Right lung (tissue), 10 donors: ENCODE measurements at places on chromosomes 7 and 10. TPM values are rescaled to one million over a fixed set of nuclear protein-coding genes. Genes with fewer than 3 reads are reported as not detected.

GRCh38 chr7:21579341-21580072 lies 36.7 kb downstream of the DNAH11 start:
- DNase-seq, result no peak

DNA sequence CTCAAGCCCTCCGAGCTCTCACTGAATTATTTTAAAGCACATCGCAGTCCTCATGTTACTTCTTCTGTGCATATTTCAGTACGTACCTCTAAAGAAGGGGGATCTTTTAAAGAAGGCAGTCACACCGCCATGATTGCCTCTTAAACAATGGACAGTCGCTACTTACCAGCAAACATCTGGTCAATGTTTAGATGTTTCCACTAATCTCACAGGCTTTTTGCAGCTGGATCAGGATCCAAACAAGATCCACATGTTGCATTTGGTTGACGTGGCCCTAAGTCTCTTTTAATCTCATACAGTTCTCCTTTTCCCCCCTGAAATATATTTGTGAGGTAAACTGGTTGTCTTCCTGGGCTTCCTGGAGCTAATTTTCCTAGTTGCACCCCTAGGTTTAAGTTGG lies 50.0 kb downstream of the PRF1 start:
- DNase-seq, result no peak

TMEM26 gene
- polyA plus RNA-seq, result 6.5 TPM

DNA sequence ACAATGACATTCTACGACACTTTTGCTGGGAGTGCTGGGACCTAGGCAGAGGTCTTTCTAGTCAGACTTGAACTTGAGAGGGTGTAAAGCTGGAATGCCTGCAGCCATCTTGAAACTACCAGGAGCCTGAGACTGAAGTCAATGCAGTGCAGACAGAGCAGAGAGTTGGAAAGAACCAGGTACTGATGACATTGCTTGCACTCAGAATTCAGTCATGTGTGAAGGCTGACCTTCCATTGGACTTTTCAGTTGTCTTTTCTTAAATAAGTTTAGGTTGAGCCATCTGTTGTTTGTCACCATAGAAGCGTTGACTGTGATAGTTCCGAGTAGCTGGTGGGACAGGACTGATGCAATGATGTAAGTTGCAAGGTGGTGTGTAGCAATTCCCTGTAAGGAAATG lies 3.1 kb upstream of the PLPP4 start:
- DNase-seq, result no peak

GRCh38 chr7:17940951-17941431 lies 697 bp upstream of the SNX13 start:
- DNase-seq, result peak; percentile 11

GRCh38 chr10:3497581-3497980 lies 287.4 kb downstream of the KLF6 start:
- DNase-seq, result no peak

DNA sequence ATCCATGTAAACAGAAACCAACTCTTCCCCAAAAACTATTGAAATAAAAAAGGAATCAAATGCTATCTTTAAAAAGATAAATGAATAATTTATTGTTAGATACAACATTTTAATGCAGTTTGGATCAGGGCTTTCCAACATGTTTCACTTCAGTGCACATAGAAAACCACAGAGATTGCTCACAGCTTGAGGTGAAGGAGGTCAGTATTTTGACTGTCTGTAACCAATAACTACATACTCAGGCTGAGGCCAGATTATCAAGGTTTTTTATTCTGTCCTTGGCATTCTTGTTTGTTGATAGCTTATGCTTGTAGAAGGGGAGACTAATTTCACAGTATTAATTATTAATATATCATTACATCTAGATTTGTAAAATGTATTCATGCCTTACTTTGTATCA lies 195.5 kb downstream of the PRKG1 start:
- DNase-seq, result no peak

- DNase-seq, result no peak
Observed at GRCh38 chr7:140212100-140212881, 35.5 kb upstream of the KDM7A start.

ZMIZ2 gene
- 70.7 TPM for polyA plus RNA-seq

DNA sequence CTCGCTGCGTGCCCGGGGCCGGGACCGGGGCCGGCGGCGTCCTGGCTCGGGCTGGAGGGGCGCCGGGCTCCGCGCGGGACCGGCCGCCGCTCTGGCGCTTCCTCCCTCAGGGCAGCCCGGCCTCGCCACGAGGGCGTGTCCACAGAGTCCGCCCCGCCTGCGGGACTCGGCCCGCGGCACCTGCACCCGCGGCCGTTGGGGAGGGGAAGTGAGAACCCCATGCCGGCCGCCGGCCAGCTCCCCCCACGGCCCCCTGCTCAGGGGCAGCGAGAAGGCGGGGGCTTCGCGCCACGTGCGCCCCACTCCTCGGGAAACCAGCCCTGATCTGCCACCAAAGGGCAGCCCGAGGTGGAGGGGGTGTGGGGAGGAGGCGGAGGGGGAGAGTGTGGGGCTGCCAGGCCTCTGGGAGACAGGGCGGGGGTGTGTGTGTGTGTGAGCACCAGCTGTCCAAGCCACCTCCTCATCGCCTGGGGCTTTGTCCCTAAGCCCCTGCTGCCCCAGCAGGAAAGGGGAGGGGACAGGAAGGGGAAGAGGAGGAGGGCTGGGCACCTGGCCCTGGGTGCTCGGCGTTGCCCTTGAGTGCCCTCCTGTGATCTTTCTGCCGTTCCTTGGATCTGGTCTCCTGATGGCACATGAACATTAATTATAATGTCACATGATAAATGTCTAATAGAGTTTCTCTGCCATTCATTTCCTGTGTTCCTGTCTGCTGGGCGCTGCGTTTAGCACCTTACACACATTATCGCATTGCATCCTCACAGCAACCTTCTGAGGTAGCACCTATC lies at the start of gene PIK3AP1:
PIK3AP1 (minus strand) TSS at position 93 of the 785 bp plus-strand sequence. CDS start 120 bp downstream, outside the sequence.
- DNase-seq, result peak; percentile 13

GOLGA7B gene
- 0.14 TPM for polyA plus RNA-seq

CALML5 gene
- not detected for polyA plus RNA-seq

- no peak for DNase-seq
Observed at GRCh38 chr7:25615003-25615402, 386.7 kb upstream of the NPVF start.

RADIL gene
- 6.6 TPM for polyA plus RNA-seq

RBP3 gene
- polyA plus RNA-seq, result 0.06 TPM

DNA sequence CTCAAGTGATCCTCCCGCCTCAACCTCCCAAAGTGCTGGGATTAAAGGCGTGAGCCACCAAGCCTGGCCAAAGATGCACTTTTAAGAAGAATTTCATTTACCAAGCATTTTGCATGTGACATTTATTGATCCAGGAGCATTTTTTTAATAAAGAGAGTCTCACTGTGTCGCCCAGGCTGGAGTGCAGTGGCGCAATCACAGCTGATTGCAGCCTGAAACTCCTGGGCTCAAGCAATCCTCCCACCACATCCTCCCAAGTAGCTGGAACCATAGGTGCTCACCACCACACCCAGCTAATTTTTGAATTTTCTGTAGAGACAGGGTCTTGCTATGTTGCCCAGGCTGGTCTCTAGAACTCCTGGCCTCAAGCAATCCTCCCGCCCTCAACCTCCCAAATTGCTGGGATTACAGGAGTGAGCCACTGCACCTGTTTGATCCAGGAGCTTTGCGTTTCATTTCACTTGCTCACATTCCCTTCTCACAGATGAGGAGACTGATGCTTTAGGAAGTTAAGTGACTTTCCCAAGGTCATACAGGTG lies 4.4 kb upstream of the TBL2 start:
- DNase-seq, result no peak

DNA sequence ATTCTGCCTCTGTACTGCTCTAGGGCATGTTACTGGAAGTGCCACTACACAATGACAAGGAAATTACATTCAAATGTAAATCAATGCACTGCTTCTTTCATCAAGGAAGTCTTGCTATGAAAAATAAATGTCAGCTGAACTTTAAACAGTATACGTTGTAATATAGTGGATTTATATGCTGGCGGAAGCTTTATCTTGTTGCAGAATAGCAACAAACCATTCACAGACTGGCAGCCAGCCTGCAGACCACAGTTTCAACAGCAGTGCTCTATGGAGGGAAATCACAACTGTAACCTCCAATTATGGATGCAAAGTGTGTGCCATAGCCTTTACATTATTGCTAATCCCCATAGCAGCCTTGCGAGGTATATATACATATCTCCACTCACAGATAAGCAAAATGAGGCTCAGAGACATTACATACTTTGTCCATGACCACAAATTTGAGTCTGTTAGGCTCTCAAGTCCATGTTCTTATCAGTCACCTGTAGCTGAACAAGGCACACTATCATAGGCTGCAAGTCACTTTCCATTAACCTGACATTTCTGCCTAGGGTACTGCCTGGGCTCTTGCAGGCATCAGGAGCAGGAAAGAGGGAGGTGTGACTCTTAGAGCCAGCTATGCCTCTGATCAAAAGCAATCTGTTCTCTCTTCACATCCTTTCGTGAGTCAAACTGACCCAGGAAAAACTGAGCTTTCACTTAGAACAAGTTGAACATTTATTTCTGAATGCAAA lies 22.6 kb downstream of the COL28A1 start:
- DNase-seq, result peak; percentile 5

- no peak for DNase-seq
Observed at GRCh38 chr7:21276471-21277035, 151.3 kb upstream of the SP4 start.

TACR2 gene
- 0.57 TPM for polyA plus RNA-seq

DNA sequence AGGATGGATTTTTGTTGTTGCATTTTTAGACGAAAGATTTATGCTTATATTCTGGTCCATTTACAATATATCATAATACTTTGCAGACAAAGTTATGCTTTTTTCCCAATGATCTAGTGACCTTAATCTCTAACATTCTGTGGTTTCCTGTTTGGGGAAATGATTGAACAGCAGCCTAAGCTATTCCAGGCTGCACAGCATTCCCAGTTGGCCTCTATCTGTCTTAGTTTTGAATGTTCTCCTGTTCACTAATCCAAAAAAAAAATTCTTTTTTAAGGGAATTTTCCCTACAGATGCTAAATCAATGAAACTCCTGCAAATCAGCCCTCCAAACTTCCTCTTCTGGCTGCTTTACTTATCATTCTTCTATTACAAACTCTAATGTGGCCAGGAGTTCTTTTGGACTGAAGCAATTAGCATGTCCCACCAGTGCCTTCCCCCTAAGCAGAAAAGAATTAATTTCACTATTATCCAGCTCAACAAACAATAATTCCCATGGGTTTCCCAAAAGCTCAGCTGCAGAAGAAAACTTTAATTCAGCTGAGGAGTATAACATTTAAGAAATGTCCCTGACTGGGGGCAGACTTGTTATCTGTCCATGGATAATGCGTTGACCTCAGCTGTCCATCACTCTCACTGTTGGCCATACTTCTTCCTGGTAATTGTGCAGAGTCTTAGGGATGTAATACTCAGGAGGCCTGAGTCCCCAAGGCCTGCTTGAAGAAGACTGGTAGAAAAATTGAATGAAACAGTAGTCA lies 81.9 kb upstream of the TRIL start:
- DNase-seq, result no peak

PKD2L1 gene
- polyA plus RNA-seq, result 0.23 TPM

IFIT5 gene
- polyA plus RNA-seq, result 14.9 TPM

PALD1 gene
- polyA plus RNA-seq, result 20.7 TPM

- no peak for DNase-seq
Observed at GRCh38 chr7:2774935-2775334, 69.2 kb downstream of the GNA12 start.

DNA sequence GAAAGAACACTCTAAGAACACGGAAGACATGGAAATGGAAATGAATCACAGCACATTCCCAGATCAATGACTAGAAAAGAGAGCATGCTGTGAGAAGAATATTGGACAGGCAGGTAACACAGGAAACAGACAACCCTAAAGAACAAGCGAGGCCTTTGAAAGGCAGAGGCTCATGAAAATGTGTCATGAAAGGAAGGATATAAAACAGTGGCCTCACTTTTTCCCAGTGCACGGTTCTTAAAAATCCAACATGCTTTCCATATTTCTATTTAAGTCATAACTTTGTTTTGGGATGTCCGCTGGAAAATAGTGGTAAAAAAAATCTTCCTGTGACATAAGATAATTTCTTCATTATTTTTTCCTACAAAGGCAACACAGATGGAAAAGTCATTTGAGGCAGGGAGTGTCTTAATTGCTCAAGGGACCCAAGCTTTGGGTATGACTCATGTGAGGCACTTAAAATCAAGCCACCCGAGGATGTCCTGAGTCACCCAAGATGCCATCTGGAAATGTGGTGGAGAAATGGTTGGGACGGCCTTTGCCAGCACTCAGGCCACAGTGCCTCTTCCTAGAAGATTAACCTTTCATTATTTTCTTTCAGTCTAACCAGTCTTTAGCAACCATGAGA lies 17.0 kb downstream of the ITIH5 start:
- DNase-seq, result no peak
